ENCODE measurements at places on chromosomes 5 and 9.
A peak's percentile ranks its signal among the peaks of the same experiment; 100 is the strongest.

- no peaks in the 10 kb centered on the region for H3K36me3 ChIP-seq
- DNase-seq = no peak
- no peak overlapping the region for H3K4me3 ChIP-seq
- no peaks in the 10 kb centered on the region for H3K27me3 ChIP-seq
- no peaks in the 10 kb centered on the region for H3K4me1 ChIP-seq
These were observed 31.5 kb upstream of the IRX1 start for GRCh38 chr5:3564116-3564515.

- H3K27ac ChIP-seq = peak overlapping the region; percentile 3
- no peaks in the 10 kb centered on the region for H3K36me3 ChIP-seq
- H3K4me1 ChIP-seq = no peaks in the 10 kb centered on the region
- no peak overlapping the region for H3K4me3 ChIP-seq
- peak; percentile 85 for DNase-seq
These were observed 84.1 kb upstream of the MEGF10 start for GRCh38 chr5:127206320-127207113.

- no peak overlapping the region for H3K4me3 ChIP-seq
- H3K4me1 ChIP-seq = peaks cover 9% of the 10 kb centered on the region
- DNase-seq = no peak
- H3K36me3 ChIP-seq = no peaks in the 10 kb centered on the region
These were observed 4.0 kb upstream of the MEGF9 start for GRCh38 chr9:120718316-120718715.

DNA sequence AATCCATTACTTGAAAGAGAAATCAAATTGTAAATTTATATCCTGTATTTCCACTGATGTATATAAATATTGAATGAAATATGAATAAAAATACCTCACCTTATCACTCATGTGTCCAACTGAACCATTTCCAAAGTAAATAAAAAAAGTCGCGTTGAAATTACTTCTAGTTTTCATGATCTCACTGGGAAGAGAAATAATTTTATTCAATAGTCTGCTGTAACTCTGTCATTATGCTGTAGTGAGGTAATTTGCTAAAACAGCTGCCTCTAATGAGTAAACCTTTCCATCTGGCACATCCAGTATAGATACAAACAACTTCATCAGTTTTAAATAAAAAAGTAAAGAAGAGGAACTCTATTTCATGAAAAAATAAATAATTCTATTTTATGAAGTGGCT is 611.5 kb downstream of the ZNF608 start:
- no peak overlapping the region for H3K27ac ChIP-seq
- H3K36me3 ChIP-seq = no peaks in the 10 kb centered on the region
- DNase-seq = no peak
- peaks cover 2% of the 10 kb centered on the region for H3K4me1 ChIP-seq
- no peak overlapping the region for H3K4me3 ChIP-seq

GRCh38 chr9:4082948-4083347 is 216.9 kb downstream of the GLIS3 start:
- no peak overlapping the region for H3K4me3 ChIP-seq
- peaks cover 7% of the 10 kb centered on the region for H3K36me3 ChIP-seq
- H3K4me1 ChIP-seq = peaks cover 5% of the 10 kb centered on the region

- no peak overlapping the region for H3K27ac ChIP-seq
- H3K4me3 ChIP-seq = no peak overlapping the region
- DNase-seq = no peak
- peaks cover 8% of the 10 kb centered on the region for H3K36me3 ChIP-seq
- H3K4me1 ChIP-seq = no peaks in the 10 kb centered on the region
These were observed 23.1 kb upstream of the CATSPER3 start for GRCh38 chr5:134944630-134945029.

Data from mesenchymal stem cell (in vitro differentiated cells and primary cell).